NCI-H2029 treated with DMSO at 0.1 percent for 48 hours (cell line): ENCODE measurements at places on chromosomes 3 and 15.

- DNase-seq: no peak
Observed at GRCh38 chr3:73401616-73402279, 223.0 kb downstream of the PDZRN3 start.

- no peak for DNase-seq
Observed at GRCh38 chr3:189393598-189393997, 221.8 kb downstream of the TPRG1 start.

DNA sequence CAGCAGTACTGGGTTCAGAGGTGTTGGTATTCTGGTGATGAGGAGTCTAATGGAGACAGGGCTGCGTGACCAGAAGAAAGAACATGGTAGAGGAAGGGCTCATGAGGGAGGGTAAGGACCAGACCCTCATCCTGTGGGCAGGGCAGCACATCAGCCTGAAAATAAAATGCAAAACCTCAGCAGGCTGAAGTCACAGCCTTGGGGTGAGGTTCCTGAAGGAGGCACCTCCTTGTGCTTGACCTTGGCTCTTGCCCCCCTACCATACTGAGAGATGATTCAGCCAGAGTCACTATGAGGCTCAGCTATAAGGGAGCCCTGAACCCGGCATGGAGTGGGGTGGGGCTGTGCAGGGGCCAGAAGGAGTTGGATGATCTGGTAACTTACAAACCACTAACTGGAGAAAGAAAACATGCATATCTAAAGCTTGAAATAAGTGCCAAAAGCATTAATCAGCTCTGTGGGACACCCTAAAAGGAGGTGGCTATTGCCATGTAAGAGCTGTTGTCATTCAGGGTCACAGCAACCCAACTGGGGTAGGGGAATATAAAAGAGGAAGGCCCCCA lies 60.2 kb downstream of the CORO2B start:
- DNase-seq: no peak

- DNase-seq: no peak
Observed at GRCh38 chr3:132134611-132135010, 99.8 kb upstream of the CPNE4 start.

DNA sequence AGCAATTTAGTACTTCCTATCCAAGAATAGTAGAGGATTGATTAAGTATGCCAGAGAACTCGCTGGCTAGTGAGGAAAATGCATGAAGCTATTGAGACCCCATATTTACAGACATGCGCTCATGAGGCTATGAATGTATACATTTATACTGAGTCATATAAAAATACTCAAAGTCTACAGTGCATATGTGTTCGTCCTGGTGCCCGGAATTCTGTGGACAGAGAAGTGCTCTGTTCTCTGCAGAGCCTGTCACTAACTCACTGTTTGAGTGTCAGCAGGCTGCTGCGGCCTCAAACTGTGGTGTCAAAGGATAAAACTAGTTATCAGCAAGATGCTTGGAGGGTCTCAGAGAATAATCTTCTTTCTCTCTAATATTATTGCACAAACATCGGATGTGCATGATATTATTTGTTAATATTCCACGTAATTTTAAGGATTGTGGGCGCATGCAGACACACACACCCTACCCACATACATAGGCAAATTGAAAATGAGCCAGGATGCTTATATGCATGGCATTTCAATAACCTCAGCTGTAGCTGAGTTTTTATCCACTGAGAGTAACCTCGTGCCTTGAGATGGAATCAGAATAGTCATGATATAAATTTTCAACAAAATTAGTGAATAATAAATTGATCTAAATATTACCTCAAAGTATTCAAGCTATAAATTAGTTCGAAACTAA lies 50.0 kb upstream of the TSC22D2 start:
- DNase-seq: no peak

- no peak for DNase-seq
Observed at GRCh38 chr3:53773021-53773436, 73.2 kb downstream of the CHDH start.

DNA sequence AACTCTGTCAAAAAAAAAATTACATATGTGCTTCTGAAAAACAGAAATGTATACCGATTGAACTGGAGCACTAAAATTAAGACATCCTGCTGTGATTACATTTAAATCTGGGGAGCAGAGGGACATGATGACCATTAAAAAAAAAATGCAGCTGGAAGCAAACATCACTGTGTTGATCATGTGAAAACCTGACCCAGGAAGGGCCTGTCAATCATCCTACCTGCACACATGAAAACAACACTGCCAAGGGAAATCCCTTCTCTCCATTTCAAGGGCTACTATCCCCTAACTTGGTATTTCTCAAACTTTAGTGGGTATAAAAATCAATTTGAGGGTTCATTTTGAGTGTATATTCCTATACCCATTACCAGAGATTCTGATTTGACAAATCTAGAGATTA lies 719.9 kb upstream of the CBLB start:
- DNase-seq: no peak

DNA sequence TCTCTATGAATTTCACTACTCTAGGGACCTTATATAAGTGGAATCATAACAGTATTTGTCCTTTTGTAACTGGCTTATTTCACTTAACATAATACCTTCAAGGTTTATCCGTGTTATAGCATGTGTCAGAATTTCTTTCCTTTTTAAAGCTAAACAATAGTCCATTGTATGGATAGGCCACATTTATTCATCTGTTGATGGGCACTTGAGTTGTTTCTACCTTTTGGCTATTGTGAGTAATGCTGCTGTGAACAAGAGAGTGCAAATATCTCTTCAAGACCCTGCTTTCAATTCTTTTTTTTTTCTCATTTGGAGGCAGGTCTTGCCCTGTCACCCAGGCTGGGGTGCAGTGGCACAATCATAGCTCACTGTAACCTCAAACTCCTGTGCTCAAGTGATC lies 56.5 kb downstream of the CHCHD6 start:
- no peak for DNase-seq

GRCh38 chr3:108509263-108509662 lies 1.1 kb downstream of the MYH15 start:
- DNase-seq: no peak

- no peak for DNase-seq
Observed at GRCh38 chr15:93830221-93831080, 400.9 kb upstream of the MCTP2 start.

DNA sequence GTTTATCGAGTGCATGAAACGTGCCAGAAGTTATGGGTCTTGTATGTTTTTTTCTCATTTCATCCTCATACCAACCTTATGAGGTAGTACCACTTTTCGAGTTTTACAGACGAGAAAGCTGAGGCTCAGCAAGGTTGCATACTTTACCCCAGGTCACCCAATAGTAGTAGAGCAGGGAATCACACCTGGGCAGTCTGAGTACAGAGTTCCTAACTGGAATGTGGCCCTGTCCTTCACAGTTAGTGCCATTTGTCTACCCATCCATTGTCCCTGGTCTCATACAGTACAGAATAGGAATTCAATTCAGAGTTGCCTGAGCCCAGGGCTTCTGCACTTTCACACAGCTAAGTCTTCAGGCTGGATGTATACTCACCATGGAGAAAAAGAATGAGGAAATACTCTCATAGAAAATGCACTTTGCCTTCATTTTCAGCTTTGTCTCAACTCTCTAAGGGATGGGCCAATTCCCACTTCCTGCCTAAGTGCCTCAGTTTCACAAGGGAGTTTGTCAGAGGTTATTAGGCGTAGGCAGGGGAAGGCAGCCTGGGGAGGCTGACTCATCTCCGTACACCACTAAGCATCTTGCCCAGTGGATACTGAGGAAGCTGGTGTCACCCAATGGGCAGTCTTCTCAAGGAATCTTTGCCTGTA lies 93.2 kb downstream of the TMEM212 start:
- no peak for DNase-seq

- no peak for DNase-seq
Observed at GRCh38 chr3:183449391-183449790, 21.0 kb upstream of the MCF2L2 start.

GRCh38 chr15:69253156-69253555 lies 45.6 kb upstream of the PAQR5 start:
- peak; percentile 29 for DNase-seq

DNA sequence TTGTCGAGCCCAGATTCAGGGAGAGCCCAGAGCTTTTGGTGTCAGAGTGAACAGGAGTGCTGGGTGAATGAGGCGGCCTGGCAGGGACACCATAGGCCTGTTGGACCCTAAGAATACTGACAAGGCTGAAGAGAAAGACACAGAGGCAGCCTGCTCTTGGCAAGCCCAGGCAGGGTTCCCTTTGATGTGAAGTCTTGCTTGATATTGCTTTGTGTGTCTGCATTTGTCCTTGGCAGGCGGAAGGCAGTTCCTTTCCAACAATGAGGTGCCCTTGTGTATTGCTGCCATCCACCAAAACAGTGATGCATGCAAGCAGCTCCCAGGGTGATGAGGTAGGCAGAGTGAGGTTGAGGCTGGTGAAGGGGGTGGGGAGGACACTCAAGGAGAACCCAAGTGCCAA lies 152.7 kb upstream of the TSC22D2 start:
- no peak for DNase-seq

DNA sequence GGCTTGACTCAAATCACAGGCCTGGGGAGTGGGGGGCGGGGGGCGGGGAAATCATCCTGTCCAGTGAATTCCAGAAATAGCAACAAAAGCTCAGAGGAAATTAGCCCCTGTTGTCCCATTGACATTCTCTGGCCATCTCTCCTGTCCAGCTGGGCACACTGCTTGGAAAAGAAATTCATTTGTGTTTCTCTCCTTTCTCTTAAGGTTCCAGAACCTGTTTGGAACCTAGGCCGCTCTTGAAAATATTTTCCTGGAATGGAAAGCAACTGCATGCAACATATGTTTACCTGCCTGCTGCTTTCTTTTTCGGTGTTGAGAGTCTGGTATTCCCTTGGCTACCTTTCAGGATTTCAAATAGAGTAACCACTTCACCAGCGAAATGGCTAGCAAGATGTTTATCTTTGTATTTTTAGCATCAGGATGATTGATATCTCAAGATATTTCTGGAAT lies 169.0 kb downstream of the GHSR start:
- DNase-seq: peak; percentile 90

- DNase-seq: no peak
Observed at GRCh38 chr3:46865546-46865945, 2.3 kb upstream of the MYL3 start.

DNA sequence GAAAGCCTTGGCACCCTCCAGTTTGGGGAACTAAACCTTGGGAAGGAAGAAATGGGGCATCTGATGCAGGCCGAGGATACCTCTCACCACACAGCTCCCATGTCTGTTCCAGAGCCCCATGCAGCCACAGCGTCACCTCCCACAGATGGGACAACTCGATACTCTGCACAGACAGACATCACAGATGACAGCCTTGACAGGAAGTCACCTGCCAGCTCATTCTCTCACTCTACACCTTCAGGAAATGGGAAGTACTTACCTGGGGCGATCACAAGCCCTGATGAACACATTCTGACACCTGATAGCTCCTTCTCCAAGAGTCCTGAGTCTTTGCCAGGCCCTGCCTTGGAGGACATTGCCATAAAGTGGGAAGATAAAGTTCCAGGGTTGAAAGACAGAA lies 7.7 kb downstream of the MAP1A start:
- no peak for DNase-seq

GRCh38 chr3:127822682-127823425 lies 539 bp upstream of the MGLL start:
- no peak for DNase-seq

DNA sequence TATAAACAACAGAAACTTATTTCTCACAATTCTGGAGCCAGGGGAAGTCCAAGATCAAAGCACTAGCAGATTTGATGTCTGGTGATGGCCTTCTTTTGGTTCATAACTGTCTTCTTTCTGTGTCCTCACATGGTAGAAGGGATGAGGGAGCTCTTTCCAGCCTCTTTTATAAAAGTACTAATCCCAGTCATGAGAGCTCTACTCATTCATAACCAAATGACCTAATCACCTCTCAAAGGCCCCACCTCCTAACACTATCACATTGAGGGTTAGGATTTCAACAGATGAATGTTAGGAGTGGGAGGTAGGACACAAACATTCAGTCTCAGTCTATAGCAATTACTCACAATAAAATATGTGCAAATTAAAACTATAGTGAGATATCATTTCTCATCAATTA lies 50.1 kb upstream of the UBE2E2 start:
- peak; percentile 48 for DNase-seq

DNA sequence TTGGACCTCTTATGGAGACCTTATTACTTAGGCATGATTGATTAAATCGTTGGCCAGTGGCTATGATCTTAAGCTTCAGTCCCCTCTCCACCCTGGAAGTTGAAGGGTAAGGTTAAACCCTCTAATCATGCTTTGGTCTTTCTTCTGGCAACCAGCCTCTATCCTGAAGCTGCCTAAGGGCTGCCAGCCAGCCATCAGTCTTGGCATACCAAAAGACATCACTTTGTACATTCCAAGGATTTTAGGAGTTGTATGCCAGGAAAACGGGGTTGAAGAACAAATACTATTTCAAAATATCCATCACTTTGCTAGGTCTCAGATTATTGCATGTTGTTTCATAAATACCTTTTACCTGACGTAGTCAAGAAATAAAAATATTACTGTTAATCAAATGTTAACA lies 28.9 kb downstream of the UBE2E2 start:
- DNase-seq: no peak

- no peak for DNase-seq
Observed at GRCh38 chr3:105223815-105224214, 142.9 kb upstream of the ALCAM start.

DNA sequence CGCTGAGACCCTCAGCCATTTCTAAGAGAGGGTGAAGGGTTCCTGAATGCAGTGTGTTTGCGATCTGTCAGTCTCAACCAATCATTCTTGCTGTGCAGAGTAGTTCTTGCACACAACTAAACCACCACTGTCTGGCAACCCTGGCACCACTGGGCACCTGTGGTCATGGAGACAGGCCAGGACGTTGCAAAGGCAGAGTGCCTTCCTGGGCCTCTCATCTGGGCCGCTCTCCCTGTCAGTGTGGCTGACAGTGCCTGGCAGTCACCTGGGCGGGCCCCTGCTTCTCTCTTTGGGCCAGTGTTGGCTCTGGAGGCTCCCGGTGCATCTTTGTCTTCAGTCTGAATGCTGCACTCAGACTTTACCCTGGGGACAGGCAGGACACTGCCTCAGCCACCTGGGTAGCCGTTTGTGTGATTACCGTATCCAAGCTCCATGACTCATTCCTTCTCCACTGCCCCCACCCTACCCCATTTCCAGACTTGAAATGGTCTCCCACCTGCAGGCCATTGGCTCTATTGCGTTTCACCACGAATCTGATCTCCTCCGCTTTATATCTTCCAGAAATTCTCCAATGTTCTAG lies 104.6 kb upstream of the KLF13 start:
- no peak for DNase-seq

GRCh38 chr3:192229866-192230265 lies 497.5 kb downstream of the FGF12 start:
- DNase-seq: no peak

- no peak for DNase-seq
Observed at GRCh38 chr15:67144609-67145311, 79.4 kb downstream of the SMAD3 start.

- no peak for DNase-seq
Observed at GRCh38 chr3:143578810-143579435, 269.3 kb downstream of the SLC9A9 start.
